ENCODE measurements at places on chromosomes 12 and 14. TPM values are rescaled to one million over a fixed set of nuclear protein-coding genes. Genes with fewer than 3 reads are reported as not detected.

DNA sequence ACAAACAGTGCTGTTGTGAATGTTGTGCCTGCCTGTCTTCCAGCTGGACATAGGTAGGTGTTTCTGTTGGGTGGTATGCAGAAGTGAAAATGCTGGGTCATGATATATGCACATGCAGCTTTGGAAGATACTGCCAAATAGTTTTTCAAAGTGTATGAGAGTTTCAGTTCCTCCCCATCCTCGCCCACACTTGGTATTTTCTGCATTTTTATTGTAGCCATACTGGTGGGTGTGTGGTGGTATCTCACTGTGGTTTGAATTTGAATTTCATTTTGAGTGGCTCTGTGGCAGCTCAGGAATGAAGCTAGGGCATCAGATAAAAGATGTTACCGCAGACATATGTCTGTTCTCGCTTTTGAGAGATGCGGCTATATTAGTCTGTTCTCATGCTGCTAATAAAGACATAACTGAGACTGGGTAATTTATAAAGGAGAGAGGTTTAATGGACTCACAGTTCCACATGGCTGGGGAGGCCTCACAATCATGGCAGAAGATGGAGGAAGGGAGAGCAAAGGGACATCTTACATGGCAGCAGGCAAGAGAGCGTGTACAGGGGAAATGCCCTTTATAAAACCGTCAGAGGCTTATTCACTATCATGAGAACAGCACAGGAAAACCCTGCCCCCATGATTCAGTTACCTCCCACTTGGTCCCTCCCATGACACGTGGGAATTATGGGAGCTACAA lies 183.1 kb downstream of the CAND1 start:
- no peak for DNase-seq

Gene EID3
- 4.7 TPM for total RNA-seq

- no peak for DNase-seq
Observed at GRCh38 chr12:15045451-15045850, 72.6 kb downstream of the PDE6H start.

GRCh38 chr12:40261937-40262336 lies 37.1 kb downstream of the LRRK2 start:
- DNase-seq: no peak

Gene NKX2-8
- not detected for total RNA-seq

DNA sequence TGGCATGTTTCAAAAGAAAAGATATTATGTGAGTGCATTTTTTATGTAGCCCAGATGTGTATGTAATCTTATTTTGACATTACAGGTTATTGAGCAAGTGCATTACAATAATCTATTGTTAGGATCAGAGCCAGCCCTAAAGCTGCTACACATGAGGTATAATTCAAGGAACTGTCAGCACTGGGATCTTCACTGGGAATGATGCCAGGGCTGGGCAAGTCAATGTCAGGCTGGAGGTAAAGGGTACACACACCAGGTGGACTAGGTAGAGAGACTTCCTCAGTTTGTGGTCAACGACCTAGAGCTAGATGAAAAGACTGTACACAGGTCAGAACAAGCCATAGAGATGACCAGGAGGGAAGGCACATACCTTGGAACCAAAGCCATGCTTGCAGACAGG lies 15.4 kb downstream of the TRIM9 start:
- no peak for DNase-seq

- peak; percentile 84 for DNase-seq
Observed at GRCh38 chr12:125634813-125635212, 569.6 kb downstream of the AACS start.

DNA sequence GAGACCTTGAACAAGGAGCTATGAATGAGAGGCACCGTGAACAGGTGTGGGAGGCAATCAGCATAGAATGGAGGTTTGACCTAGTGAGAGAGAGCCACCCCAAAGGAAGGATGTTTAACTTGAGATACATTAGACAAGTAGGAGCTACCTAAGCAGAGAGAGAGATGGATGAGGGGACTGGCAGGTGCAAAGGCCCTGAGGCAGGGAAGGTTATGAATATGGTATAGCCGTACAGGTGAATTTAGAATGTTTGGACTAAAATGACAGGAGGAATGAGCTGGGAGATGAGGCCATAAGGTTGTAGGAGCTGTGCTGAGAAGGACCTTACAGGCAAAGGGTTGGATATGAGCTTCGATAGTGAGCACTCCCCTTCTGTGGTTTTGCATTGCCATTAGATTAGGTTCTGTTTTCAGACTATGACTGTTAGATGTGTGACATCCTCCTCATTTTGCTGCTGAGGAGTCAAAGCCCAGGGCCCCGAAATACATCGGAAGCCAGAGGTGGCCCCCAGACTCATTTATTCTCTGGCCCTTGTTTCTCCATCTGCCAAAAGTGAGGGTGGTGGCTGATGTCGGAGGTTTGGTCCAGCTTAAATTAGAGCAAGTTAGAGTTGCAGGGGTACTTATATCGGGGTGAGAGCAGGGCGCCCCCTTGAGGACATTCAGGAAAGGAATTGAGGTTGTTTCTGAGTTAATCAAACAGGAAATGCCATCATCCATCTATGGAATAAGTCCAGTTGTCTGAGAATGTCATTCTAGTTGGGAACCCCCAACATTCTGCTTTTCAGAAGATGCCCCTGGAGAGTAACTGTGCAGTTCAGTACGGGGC lies 29.4 kb downstream of the SLC24A4 start:
- no peak for DNase-seq

Gene CREBL2
- 26.9 TPM for total RNA-seq

Gene C12orf50
- total RNA-seq: not detected

GRCh38 chr12:1287446-1287975 lies 296.5 kb downstream of the ERC1 start:
- no peak for DNase-seq

Gene TOMM20L
- not detected for total RNA-seq

Gene PLD4
- total RNA-seq: 0.12 TPM

GRCh38 chr14:106786697-106787096 lies 1260.3 kb downstream of the TMEM121 start:
- no peak for DNase-seq

DNA sequence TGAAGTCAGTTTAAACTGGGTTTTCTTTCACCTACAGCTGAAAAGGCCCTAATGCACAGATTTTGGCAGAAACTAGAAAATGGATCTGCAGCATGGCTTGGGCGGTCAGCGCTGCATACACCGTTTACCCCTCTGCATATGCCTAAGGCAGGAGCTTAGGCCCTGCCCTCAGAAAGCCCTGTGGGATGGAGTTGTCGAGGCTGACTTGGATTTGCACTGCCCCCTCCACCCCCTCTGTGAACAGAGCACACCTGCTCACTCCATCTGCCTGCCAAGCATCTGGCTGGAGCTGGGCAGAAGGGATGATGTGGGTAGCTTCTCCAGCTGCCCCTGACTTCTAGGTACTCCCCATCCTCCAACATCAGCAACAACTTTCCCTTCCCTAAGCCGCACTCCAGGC lies 41.9 kb downstream of the TTC7B start:
- DNase-seq: peak; percentile 29

DNA sequence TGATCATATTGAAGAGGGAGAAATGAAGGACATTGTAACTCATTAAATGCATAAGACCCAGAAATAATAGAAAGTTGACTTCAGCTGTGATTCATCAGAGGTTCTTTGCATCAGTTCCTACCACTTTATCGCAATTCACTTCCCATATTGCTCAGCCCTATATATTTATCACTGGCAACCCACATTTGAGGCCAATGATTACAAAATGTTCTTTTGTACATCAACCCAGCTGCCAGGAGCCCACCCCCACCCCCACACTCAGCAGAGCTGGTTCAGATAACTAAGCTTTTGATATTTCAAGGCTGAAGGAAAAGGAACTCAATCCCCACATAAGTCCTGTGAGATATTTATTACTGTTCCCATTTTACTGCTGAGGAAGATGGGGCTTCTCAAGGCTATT lies 51.2 kb upstream of the TMPO start:
- DNase-seq: no peak

Gene PYGL
- 85.2 TPM for total RNA-seq

Gene PROX2
- total RNA-seq: not detected

GRCh38 chr12:29930503-29930902 lies 146.8 kb upstream of the TMTC1 start:
- DNase-seq: no peak

Gene HNF1A
- 19.3 TPM for total RNA-seq

Gene GRIN2B
- not detected for total RNA-seq

GRCh38 chr14:92433407-92433806 lies 80.2 kb upstream of the RIN3 start:
- no peak for DNase-seq

DNA sequence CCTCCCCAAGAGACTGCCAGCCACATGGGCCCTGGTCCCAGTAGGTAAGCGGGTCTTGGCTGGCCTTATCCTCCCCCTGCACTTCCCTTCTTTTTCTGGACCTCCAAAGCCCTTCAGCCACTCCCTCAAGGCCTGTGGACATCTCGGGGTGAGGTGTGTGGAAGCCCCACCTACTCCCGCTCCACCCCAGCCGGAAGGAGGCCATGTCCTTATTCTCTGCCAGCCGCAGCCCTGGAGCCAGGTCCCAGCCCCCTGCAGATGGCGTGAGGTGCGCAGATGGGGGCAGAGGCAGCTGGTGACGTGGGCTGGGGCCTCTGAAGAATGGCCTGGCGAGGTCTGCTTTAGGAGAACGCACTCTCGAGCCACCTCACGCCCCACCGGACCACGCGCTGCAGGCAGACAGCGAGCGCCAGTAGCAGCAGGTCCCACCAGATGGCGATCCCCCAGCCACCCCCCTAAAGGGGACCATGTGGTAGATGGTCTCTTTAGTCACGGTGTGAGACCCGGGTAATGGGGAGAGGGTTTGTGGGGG lies 167.1 kb downstream of the TSPAN9 start:
- no peak for DNase-seq

Gene OAS2
- total RNA-seq: 5.2 TPM

Gene PRKAG1
- total RNA-seq: 36.2 TPM

DNA sequence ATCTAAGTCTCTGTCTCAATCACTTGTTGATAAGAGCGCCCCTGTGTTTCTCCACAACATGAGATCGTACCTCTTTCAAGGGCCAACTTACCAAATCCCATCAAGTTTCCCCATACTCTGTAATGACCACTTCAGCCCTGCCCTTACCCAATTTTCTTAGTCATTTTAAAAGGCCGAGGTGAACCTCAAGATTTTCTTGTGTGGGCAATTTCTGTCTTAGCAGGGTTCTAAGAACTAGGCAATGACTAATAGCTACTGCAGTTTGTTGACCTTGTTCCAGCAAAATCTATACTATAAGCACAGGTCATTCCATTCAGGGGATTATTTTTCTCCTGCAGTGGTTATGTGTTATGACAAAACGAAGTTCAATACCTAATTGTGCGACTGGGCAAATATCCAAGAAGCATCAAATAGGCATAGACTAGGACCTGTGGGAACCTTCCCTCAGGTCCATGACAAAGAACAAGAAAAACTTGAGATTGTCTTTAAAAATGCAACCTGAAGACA lies 359.8 kb downstream of the PCNX1 start:
- DNase-seq: no peak

DNA sequence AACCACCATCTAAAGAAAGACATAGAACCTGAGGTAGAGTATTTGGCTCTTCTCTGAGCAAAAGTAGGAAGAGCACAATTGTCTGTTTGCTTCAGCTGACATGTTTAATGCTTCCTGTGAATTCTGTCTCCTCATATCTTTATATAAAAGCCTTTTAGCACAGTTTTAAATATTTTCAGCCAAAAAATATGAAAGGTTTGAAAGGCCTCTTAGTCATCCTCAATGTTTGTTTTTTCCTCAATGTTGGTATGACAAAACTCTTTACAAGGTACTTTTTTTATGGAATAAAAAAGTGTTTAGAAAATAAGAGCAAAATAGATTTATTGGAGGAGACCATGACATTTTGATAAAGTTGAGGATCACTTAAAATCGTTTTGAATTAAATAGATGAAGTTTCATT lies 360.9 kb downstream of the NAV3 start:
- DNase-seq: no peak

DNA sequence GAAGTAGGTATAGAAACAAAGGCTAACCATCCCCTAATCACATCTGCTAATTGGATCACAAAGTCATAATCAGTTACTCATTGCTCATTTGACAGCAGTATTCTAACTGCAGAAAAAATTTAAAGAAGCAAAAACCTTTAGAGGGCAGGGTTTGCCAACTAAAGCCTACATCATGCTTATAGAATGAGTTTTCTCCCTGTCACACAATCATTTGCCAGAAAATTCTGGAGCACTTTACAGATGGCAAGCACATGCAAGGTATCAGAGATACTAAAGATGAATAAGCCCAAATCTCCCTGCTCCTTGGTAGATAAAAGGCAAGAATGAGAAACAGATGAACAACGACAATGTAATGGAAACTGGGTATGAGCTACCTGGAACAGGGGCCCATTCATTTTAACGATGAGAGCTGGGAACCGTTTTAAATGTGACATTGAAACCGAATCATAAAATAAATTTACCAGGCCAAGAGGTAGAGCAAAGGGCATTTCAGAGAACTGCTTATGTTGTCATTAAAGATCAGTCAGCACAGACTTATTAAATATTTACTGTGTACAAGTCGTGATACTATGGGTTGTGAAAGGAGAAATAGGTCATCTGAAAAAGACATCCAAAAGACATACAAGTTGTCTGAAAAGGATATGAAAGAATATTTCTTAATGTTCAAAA lies 211.4 kb upstream of the ABCD2 start:
- DNase-seq: no peak

- peak; percentile 81 for DNase-seq
Observed at GRCh38 chr12:57148469-57149244, 1.2 kb upstream of the LRP1-AS start.

GRCh38 chr12:73531752-73532151 lies 1005.9 kb upstream of the ATXN7L3B start:
- no peak for DNase-seq
